ENCODE measurements at places on chromosomes 2 and 18.
A peak's percentile ranks its signal among the peaks of the same experiment; 100 is the strongest.

- no peak for DNase-seq
Observed at GRCh38 chr2:205171261-205171940, 510.9 kb upstream of the NRP2 start.

DNA sequence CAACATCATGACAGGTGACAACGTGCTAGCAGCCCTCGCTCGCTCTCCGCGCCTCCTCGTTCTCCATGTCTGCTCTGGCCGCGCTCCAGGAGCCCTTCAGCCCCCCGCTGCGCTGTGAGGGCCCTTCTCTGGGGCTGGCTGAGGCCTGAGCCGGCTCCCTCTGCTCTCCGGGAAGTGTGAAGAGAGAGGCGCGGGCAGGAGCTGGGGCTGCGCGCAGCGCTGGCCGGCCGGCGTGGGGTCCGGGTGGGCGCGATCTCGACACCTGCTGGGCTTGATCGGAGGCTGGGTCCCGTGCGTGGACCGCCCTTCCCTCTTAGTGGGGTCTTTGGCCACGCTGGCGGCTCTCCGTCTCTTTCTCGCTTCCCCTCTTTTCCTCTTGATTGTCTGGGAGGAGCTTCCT, 195.5 kb downstream of the ANKRD30BL start:
- peak; percentile 69 for DNase-seq

DNA sequence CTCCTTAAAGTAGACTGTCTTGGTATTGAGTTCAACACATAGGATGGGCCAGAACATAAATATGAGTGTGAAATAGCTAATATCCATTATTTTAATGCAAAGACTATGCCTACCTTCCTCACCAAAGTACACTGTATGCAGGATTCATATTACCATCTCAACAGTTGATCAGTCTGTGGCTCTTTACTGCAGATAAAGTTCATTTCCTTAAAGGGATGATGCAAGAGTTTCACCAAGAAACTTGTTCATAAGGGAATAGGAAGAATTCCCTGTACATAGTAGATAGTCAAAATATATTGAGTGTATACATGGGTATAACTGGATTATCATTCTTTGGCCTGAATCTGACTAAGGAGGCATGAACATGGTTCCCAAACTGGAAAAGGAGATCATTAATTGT, 35.0 kb downstream of the MARS2 start:
- DNase-seq: no peak

- DNase-seq: no peak
Observed at GRCh38 chr2:166184789-166185188, 57.0 kb upstream of the SCN1A start.

- DNase-seq: no peak
Observed at GRCh38 chr2:43408407-43409160, 182.2 kb upstream of the ZFP36L2 start.

GRCh38 chr18:12911025-12911928, 27.2 kb upstream of the PTPN2 start:
- peak; percentile 19 for DNase-seq

GRCh38 chr2:25814681-25815080, 63.6 kb downstream of the ASXL2 start:
- DNase-seq: no peak
